ENCODE measurements at places on chromosomes 3 and 15.

DNA sequence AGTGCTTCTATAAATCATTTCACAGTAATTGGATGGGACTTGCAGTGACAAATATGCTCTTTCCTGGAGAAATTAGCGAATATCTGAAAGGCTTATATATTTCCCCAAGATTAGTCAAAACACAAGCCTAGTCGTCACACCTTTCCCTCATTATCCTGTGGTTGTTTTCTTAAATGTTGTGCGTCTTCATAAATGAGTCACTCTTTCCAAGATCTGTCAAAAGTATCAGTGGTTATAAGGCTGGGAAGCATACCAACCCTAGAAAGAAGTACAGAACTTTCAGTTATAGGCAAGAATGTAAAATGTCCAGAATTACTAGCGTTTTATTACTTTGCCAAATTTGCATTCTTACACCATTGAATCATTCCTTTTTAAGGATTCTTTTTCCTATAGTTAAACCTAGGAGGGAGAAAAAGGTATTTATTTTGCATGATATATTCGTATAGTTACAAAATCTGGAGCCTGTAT, 33.6 kb downstream of the TMEM212 start:
- peak; percentile 65 for DNase-seq

GRCh38 chr15:42735382-42736165, 1.4 kb downstream of the CDAN1 start:
- no peak for DNase-seq

GRCh38 chr3:146199762-146200161, 38.8 kb upstream of the PLOD2 start:
- DNase-seq = no peak

DNA sequence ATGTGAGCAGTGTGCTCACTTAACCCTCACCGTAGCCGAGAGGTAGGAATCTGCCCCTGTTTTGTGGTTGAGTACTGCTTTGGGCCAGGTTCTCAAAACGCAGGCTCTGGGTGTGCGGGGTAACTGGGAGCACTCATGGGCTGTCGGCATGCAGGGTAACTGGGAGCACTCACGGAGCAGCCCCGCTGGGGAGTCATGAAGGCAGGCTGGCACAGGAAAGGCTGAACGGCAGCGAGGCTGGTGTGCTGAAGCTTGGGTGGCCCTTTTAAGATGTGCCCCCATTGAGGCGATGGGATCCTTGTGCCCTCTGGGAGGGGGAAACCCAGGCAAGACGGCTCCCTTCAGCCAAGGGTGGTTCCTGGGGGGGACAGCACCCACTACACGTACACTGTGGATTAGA, 44.6 kb upstream of the VPS8 start:
- no peak for DNase-seq

GRCh38 chr15:43221422-43221821, 604 bp upstream of the EPB42 start:
- no peak for DNase-seq

DNA sequence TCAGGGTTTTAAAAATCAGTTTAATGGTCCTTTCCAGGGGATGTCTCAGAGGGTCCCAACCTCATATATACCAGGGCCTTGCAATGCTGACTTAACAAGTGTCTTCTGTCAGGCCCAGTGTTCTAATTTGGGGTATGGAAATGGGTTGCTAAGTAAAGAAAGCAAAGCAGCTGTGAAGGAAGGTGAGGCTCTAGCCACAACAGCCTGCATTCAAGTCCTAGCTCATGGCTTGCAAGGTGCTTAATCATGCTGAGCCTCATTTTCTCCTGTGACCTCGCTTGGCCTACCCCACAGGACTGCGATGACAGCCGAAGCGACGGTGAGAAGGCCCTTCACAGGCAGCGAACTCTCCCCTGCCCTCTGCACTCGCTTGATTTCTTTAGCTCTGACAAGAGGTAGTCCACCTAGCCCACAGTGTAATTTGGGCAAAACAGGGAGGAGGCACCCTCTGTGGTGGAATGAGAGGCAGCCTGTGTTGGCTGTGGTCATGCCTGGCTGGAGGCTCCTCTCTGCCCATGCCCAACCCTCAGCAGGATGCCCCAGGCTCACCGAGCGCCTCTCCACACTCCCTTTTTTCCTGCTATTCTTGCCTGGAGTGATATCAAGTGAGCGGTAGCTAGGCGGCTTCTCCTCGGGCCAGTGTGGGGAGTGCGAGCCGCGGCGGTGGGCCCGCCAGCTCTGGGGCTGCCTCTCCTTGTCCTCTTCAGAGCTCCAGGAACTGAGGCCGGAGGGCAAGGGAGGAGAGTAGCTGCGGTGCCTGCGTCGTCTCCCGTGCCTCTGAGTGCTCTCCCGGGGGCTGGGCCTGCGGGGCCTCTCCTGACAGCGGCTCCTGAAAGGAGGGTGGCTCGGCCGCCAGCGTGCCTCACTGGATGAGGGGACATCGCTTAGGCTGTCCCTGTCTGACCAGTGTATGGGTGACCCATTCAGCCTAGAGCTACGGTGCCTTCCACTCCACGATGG, 29.2 kb downstream of the ILDR1 start:
- DNase-seq = no peak

GRCh38 chr15:34514251-34514670, 69.2 kb downstream of the GOLGA8B start:
- DNase-seq = no peak

DNA sequence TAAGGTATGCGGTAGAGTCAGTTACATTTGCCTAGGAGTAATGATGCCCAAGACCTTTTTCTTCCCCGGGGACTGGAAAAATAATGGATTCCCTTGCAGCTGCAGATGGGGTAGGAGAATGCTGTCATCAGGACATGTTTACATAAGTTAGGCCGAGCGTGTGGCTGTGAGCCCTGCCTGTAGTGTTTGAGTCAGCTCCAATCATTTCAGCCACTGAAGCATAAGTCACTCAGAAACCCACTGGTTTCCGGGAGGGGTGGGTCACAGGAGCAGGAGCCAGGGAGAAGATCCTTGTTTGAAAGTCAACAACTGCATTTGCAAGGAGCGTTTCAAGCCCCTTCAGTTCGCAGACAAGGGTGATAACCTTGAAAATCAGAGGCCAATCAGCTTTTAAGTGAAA, 562.3 kb downstream of the MCTP2 start:
- peak; percentile 62 for DNase-seq

GRCh38 chr3:174270841-174271240, 588.3 kb upstream of the NAALADL2 start:
- DNase-seq = peak; percentile 37

GRCh38 chr3:88142094-88142624, 7.6 kb upstream of the C3orf38 start:
- no peak for DNase-seq

- no peak for DNase-seq
These were observed 12.2 kb upstream of the NMD3 start for GRCh38 chr3:161208931-161209330.

- DNase-seq = no peak
These were observed 8.3 kb downstream of the SNAPC5 start for GRCh38 chr15:66489179-66489791.

GRCh38 chr3:183330881-183331280, 77.8 kb downstream of the B3GNT5 start:
- DNase-seq = no peak

GRCh38 chr3:7204848-7205156, 343.9 kb downstream of the GRM7 start:
- DNase-seq = no peak

- DNase-seq = no peak
These were observed 84.3 kb downstream of the RPLP1 start for GRCh38 chr15:69536726-69537512.

DNA sequence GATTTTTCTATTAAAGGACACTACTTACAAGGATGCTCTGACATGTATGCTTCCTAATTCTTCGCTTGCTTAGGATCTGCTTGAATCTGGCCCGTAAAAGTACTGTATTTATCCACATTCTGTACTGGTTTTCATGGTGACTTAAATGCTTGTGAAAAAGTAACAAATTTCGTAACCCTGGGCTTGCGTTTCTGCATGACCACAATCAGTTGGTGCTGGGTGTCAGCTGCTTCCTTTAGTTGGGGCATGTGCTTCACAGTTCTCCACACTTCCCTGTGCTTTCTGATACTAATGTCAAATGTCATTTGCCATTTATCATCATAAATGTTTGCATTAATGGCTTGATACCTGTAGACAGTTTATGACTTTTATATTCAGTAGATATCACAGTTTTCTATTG, 218.4 kb upstream of the MLF1 start:
- DNase-seq = no peak

DNA sequence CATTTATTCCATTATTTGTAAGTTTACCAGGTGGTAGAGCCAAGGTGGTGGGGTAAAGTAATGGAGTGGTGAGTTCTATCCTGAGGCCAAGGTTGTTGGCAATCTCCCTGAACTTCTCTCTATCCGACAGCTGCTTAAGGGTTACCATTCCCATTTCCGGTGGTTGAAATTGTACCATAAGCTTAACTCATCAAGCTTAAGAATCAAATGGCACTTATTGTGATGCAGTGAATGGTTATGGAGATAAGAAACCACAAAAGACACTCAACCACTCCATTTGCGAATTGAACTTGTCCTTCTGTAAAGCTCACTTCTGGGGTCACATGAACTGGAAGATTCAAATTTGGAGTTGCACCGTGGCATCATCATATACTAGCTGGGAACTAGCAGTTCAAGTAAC, 287.4 kb upstream of the SLCO3A1 start:
- no peak for DNase-seq

- no peak for DNase-seq
These were observed 377.4 kb upstream of the RGMA start for GRCh38 chr15:93466380-93466779.

- DNase-seq = no peak
These were observed 52.6 kb downstream of the RFTN1 start for GRCh38 chr3:16460886-16461285.

DNA sequence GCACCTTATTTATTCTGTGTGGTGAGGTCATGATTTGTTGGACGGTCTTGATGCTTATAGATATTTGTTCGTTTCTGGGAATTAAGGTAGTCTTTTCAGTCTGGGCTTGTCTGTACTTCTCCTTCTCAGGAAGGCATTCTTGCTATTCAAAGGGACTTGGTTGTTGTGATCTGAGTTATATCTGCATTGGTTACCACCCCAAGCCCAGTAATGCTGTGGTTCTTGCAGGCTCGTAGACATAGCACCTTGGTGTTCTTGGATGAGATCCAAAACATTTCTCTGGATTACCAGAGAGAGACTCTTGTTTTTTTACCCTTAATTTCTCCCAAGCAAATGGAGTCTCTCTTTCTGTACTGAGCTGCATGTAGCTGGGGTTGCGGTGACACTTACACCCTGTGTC, 128.0 kb upstream of the CBLB start:
- no peak for DNase-seq

DNA sequence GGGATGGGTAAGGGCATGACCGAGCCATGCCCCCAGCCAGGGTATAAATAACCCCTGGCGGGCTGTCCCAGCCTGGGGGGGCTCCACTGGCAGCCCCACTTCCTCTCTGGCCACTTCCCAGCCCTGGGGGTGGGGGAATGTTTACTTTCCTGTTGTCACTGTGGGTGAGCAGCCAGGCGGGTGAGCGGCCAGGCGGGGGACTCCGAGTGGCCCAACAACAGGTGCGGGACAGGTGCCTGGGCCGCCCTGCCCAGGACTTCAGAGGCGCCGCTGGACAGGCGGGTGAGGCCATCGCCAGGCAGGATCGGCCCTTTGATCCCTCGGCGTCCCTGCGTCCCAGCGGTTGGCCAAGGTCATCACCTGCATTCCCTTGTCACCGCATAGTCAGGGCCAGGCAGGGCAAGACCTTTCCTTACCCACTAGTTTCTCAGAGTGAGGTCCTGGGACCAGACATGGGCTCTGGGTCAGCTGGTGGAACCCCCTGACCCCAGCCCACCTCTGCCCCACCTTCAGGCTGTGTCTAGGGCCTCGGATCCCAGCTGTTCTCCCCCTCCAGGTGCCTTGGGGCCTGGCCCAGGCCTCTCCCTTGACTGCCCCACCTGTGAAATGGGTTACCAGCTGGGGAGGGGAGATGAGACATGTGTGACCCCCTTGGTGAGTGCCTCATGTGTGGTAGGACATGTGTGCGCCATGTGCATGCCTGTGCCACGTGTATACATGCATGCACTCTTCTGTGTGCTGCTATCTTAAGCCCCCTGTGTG, 16.6 kb downstream of the SEMA3F start:
- no peak for DNase-seq

GRCh38 chr3:135667061-135667460, 298.5 kb upstream of the PPP2R3A start:
- DNase-seq = no peak

GRCh38 chr3:70180664-70181063, 131.8 kb downstream of the MDFIC2 start:
- no peak for DNase-seq

- DNase-seq = peak; percentile 90
These were observed 46.1 kb downstream of the BTD start for GRCh38 chr3:15647611-15648167.

DNA sequence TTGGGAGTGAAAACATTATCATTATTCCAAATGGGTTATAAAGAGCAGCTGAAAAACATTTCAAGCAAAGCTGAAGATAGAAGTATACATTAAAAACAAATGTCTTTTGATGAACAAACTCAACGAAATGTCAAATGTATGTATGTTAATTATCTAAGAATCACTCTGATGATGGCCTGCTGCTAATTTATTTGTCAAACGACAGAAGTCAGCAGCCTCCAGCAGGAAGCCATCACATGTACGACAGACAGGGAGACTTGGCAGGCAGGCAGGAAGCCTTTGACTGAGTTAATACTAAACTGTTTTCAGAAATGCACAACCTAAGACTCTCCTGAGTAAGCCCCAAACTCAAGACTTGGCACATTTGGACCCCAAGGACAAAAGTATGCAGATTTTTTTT, 491.1 kb downstream of the ZNF385D start:
- no peak for DNase-seq

DNA sequence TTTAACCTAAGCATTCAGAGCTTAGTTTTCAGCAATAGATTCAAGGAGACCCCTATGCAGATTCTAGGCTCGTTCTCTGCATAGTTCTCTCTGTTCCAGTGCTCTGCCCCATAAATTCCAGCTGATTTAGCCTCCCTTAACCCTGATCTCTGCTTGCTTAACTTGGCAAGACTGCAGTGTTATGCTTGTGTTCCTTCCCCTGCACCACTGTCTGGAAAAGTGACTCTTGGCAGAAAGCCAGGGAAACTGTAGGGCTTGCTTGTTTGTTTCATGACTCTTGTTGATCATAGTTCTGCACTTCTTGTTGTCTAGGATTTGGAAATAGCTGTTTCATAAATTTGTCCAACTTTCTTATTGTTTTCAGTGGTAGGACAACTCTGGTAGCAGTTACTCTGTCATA, 40.1 kb downstream of the ANAPC13 start:
- no peak for DNase-seq

All from AG04450 (cell line).